Stimulated activated CD8-positive, alpha-beta memory T cell treated with anti-CD3 and anti-CD28 coated beads, Interleukin-2, amount 100 ng/mL, for 1 hour (primary cell): ENCODE measurements at places on chromosomes 6 and 20.

- DNase-seq: no peak
These were observed 36.5 kb downstream of the ATP9A start for GRCh38 chr20:51731731-51732095.

- DNase-seq: no peak
These were observed 31.8 kb downstream of the PLCB4 start for GRCh38 chr20:9100691-9101090.

GRCh38 chr6:100622907-100623692 is 158.4 kb upstream of the SIM1 start:
- no peak for DNase-seq

GRCh38 chr6:32922083-32922482 is 18.7 kb downstream of the HLA-DMB start:
- DNase-seq: no peak

DNA sequence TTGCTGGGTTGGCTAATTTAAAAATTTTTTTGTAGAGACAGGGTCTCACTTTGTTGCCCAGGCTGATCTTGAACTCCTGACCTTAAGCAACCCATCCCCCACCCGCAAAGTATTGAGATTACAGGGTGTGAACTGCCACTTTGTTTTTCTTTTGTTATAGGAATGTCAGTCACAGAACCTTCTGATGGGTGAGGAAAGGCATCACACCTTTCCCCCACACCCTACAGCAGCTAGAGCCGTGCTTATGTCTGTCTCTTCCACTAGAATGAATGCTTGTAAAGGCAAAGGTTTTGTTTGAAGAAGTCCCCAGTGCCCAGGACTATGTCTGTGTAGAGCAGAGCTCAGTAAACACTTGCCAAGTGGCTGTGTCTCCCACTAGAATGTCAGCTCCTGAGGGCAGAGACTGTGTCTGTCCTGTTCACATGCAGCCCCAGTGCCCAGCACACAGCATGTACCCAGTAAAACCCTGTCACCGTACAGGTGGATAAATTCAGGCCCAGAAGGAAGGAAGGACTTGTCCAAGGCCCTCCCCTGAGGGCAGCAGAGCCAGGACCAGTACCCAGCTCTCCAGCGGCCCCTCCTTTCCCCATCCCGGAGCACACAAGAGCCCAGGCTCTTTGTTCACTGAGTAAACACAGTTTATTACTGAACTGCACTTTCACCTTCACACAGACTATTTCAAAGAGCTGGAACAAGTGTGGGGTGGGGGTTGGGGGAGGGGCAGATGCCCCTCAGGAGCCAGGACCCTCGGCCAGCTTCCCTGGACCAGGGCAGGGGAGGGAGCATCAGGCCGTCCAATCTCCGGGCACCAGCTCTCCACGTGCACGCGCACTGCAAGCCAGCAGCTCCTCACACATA is 26.4 kb downstream of the COX4I2 start:
- DNase-seq: no peak

GRCh38 chr20:43363506-43363905 is 94.2 kb upstream of the SRSF6 start:
- no peak for DNase-seq

- DNase-seq: no peak
These were observed 52.0 kb upstream of the TRIM26 start for GRCh38 chr6:30265181-30265580.

- no peak for DNase-seq
These were observed 1086.2 kb downstream of the KIF16B start for GRCh38 chr20:15487030-15487429.

DNA sequence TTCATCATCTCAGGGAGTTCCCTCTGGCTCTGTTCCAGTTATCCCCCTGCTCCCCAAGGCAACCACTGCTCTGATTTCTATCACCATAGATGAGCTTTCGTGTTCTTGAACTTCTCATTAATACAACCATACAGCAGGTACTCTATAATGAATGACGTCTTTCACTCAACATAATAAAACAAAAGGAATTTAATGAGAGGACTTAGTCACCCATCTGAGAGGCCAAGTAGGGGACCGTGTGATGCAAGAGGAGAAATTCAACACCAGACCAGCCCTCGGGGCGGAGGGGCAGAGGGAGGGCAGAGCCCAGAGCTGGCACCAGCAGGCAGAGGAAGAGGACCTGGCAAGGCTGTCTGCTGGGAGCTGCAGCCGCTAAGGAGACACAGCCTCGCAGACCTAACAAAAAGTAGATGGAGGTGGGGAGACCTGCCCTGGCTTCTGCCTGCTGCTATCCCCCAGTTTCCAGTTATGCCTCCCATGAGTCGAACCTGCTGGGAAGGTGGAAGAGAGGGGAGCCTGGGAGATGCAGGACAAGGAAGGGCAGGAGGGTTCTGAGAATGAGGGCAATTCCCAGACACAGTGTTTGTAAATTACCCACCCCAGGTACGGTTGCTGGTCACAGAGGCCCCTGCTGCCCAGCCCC is 13.8 kb downstream of the CCN5 start:
- DNase-seq: no peak

DNA sequence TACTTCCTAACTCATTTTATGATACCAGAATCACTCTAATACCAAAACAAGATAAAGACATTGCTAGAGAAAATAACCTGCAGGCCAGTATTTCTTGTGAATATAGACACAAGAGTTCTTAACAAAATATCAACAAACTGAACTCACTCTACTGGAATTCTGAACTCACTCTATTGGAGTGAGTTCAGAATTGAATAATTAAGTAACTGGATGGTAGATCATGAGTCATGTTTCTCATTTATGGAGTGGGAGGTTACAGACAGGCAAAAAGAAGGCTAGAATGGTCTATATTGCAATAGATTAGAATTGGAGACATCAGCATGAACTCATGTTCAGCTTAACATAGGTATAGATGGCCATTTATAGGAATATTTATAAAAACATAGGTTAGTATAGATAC is 26.6 kb upstream of the C6orf58 start:
- DNase-seq: no peak

GRCh38 chr6:56686429-56686828 is 43.7 kb upstream of the DST start:
- no peak for DNase-seq

DNA sequence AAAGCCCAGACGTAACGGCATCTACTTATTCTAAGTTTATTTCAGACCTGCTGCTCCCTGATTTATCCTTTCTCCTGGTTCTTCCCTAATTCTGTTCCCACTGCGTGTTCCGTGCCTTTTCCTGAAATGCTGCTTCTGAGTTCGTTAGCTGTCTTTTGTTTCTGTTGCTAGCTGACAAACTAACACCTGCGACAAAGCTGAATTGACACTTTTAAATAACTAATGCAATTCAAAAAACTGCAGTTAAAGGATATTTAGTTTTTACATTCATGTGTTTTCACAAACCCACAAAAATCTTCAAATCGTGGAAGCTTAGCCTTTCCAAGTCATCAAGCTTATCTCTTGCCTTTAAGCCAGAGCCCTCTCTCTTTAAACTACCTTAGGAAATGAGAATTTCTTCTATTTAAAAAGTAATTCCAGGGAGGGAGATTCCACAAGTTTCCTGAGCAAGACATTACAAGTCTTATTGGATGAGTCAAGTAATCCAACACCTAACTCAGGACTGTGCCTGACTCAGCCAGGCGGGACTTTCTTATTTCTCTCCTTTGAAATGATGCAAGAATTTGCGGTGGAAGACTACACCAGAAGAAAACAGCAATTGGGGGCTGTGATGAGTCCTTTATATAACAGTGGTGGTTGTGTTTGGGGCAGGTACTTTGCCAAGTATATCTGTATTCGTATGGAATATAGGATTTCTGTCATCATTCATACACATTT is 6.3 kb downstream of the ADTRP start:
- DNase-seq: no peak

DNA sequence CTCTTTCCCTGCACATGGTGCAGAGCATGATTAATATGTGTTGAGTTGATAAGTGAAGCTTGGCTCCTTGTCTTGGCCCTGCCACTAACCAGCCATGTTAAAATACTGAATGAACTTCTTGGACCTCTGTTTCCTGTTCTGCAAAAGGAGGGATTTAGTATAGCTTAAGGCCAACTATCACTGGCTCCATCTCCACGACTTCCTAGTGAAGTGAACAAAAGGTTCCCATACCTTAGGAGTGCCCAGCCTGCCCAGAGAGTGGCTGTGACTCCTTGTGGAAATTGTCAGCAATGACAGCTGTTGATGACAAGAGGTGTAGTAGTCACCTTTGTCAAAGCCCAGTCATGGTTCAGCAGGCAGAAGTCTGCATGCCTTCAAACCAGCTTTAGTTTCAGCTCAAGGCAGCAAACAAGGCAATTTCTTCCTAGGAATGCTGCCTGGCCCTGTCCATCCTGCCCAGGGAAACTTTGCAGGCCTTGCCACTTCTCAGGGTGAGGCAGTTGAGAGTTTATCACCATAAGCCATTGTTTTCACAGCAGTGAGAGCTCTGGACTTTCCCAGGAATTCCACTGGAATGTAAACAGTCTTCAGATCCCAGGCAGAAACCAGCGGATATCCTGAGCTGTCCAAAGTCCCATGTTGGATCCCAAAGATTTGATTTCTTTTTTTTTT is 169.7 kb upstream of the TNFAIP3 start:
- DNase-seq: no peak

- no peak for DNase-seq
These were observed 36.5 kb downstream of the MAFB start for GRCh38 chr20:40652441-40652987.

DNA sequence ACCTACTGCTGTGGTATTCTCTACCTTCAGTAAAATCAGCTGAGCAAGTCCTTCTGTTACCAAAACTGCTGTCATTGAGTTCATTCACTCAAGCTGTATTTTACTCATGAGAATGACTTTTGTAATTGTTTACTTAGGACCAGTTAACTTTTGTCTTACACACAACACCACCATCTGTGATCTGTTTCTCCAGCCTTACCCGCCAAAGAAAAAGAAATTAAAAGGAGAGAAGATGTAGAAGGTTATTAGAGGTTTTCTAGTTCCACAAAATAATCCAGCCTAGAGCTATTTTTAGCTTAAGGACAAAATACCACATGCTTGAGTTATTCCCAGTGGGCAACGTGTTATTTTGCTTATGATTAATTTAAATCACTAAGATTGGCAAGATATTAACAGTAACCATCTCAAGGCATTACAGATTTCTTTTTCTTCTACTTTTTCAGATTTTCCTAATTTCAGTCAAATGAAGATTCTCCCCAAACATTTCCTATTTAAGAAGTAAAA is 38.2 kb downstream of the FAM8A1 start:
- no peak for DNase-seq

DNA sequence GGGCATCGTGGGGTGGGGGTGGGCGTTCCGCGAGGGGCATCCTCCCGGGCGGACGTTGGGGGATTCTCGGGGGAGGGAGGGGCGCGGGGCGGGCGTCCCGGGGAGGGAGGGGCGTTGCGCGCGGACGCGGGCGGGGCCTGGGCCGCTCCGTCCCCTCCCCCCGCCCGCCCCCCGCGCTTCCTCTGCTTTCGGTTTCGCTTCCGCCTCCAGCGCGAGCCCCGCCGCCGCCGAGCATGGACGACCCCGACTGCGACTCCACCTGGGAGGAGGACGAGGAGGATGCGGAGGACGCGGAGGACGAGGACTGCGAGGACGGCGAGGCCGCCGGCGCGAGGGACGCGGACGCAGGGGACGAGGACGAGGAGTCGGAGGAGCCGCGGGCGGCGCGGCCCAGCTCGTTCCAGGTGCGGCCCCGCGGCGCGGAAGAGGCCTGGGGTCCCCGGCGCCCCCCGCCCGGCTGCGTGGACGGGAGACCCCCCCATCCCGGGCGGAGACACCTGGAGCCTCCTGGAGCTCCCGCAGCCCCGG is at the start of gene OGFR:
TSS of gene OGFR (plus strand) at position 209 of the 528 bp plus-strand sequence. CDS start at position 234, 25 bp downstream.
- peak; percentile 55 for DNase-seq

- DNase-seq: no peak
These were observed 225.3 kb upstream of the FAM83B start for GRCh38 chr6:54621285-54621684.

DNA sequence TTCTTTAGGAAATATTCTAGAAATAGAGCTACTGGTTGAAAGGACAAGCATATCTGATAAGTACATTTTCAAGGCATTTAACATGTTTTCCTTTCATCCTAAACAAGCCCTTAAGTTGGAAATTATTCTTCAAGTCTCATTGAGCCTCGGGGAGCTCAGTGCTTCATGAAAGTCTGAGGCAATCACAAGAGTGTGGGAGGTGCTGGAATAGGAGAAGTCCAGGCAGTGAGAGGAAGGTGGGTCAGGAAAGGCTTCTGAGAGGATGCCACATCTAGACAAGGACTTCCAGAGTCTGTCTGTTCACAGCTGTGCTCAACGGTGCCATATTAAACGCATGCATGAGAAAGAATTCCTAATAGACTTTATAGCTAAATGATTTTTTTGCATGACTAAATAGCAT is 69.8 kb downstream of the CD83 start:
- DNase-seq: no peak

GRCh38 chr6:66623050-66623449 is 916.0 kb upstream of the EYS start:
- DNase-seq: no peak

DNA sequence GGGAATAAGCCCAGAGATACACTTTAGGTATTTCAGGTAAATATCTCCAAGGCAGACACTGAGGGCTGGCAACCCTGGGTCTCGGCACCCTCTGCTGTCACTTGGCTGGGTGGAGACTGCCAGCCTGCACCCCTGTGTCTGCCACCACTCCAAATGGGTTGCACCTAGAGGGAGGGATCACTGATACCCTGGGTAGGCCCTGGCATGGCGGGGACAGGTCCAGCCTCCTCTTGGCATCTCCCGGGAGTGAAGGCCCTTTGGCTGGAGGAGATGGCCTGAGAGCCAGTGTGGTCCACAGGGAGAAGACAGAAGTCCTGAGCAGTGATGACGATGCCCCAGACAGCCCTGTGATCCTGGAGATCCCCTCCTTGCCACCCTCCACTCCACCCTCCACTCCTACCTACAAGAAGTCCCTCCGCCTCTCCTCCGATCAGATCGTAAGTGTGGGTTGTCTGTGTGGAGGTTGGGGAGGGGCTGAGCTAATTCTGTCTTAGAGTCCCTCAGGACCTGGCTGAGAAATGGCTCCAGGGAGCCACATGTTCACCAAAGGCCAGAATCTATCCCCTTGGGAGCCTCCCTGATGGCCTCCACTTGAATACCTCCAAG is 10.9 kb downstream of the EMILIN3 start:
- no peak for DNase-seq

- no peak for DNase-seq
These were observed 1.8 kb downstream of the RNF144B start for GRCh38 chr6:18388942-18389341.

GRCh38 chr6:88882536-88882935 is 80.9 kb downstream of the RNGTT start:
- DNase-seq: no peak

GRCh38 chr20:19737025-19737424 is 21.0 kb upstream of the RIN2 start:
- DNase-seq: no peak

- no peak for DNase-seq
These were observed 87.3 kb upstream of the AKIRIN2 start for GRCh38 chr6:87789198-87789899.

GRCh38 chr20:57712851-57713504 is 3.2 kb upstream of the PMEPA1 start:
- no peak for DNase-seq

DNA sequence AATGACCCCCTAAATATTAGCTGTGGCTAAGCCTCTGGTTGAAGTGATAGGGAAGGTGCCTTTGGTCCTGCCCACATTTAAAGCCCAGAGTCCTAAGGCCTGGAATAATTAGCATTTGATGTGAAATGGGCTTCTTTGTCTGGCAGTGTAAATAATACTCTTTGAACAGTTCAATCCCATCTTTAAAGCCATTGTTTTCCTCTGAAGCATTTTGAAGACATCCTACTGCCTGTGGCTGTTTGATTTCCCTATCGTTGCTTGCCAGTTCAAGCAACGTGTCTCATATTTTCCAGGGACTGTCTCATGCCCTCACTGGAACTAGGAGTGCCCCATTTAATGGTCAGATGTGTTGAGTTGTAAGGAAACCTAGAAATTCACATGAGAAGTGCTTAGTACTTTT is 89.3 kb upstream of the BTN3A2 start:
- no peak for DNase-seq

GRCh38 chr20:17971300-17972013 is 2.6 kb downstream of the MGME1 start:
- DNase-seq: no peak
